ENCODE measurements at places on chromosomes 6 and 20. TPM values are rescaled to one million over a fixed set of nuclear protein-coding genes. Genes with fewer than 3 reads are reported as not detected.
A peak's percentile ranks its signal among the peaks of the same experiment; 100 is the strongest.

- peak; percentile 55 for DNase-seq
Observed at GRCh38 chr6:39361657-39362486, 39.4 kb upstream of the KCNK16 start.

- no peak for DNase-seq
Observed at GRCh38 chr6:28340310-28341095, 4.6 kb upstream of the ZSCAN31 start.

GRCh38 chr20:59078231-59078630 lies 35.6 kb upstream of the PRELID3B start:
- no peak for DNase-seq

- DNase-seq = no peak
Observed at GRCh38 chr6:33949877-33950435, 146.2 kb upstream of the MLN start.

ARFGEF3 gene
- 4.1 TPM for total RNA-seq

- no peak for DNase-seq
Observed at GRCh38 chr6:163296835-163297519, 117.5 kb upstream of the QKI start.

C20orf141 gene
- total RNA-seq = 0.50 TPM

DNA sequence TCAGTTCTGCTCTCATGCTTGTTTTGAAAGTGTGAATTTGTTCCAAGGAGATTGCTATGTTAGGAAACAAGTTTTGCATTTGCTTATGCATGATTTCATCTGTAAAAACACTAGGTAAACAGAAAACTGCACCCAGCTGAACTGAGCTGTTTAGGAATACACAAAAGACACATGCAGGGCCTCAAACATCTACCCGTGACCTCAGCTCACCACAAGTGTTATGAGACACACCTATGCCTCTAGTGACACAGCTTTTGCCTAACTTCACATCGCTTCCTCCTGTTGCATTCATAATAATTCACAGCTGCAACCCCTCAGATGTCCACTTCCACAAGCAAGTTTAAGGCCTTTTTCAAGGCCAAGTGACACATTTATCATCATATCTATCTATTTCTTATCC lies 98.0 kb upstream of the SLC24A3 start:
- DNase-seq = no peak

OOEP gene
- not detected for total RNA-seq

Measured in HT1080 (cell line).